ENCODE measurements at places on chromosomes 1 and 21.
A peak's percentile ranks its signal among the peaks of the same experiment; 100 is the strongest.

- DNase-seq, result no peak
Measured at GRCh38 chr1:237681210-237681609, 209.5 kb downstream of the ZP4 start.

DNA sequence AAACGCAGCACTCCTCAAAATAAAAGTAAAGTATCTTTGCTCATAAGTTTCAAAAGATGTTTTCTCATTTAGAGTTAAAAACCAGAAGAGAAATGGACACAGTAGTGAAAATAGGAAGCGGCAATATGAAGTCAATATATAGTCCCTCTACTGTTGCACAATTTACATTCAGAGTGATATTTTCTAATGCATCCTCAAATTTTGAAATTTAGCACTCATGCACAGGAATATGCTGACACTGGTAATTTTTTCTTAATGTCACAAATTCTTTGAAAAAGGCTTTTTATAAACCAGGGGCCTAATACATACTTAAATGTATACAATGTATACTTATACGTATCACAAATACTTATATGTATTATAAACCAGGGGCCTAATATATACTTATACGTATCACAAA, 19.5 kb downstream of the ST7L start:
- no peak for DNase-seq

- no peak for DNase-seq
Measured at GRCh38 chr1:7120863-7121621, 335.8 kb downstream of the CAMTA1 start.

DNA sequence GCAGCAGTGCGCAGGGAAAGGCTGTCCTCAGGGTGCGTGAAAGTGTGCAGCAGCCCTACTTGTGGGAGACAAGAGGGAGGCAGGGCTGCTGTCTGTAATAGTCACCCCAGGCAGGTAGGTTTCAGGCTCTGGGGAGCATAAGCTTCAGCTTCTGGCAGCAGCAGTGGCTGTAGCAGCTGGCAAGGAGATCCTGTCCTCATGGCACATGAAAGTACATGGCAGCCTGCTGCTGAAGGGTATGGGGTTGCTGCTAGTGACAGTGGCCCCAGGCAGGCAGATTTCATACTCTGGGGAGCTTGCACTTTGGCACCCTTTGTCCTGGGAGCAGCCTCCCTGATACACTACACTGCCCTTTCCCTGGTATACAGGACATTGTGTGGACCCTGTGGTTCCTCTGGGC, 26.3 kb downstream of the KIAA0319L start:
- DNase-seq, result no peak

GRCh38 chr1:208924928-208925327, 658.6 kb upstream of the CAMK1G start:
- no peak for DNase-seq

DNA sequence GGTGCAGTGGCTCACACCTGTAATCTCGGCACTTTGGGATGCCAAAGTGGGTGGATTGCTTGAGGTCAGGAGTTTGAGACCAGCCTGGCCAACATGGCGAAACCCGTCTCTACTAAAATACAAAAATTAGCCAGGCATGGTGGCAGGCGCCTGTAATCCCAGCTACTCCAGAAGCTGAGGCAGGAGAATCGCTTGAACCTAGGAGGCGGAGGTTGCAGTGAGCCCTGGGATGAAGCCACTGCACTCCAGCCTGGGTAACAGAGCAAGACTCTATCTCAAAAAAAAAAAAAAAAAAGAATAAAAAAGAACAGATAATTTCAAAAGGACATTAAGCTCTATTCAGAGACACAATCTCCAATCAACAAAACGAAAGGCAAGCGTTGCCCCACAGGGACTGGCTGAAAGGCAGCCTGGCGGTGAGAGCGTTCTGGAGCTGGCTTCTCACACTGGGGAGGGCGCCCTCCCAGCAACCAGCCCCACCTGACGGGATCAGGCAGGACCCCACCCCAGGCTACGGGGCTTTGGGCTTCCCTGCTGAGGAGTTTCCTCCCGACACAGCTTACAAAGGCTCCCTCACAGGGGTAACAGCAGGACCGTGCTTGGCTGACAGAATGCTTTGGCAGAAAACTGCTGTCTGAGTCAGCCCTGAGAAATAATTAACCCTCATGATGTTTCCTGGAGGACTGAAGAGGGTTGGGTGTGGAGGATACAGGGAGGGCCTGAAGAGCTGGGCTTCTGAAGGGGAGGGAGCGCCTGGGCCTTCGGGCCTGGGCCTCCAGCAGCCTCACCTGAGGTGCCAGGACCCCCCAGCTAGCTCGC, 31.1 kb upstream of the SRP9 start:
- DNase-seq, result peak; percentile 38

- no peak for DNase-seq
Measured at GRCh38 chr1:212917134-212917485, 33.2 kb upstream of the VASH2 start.

DNA sequence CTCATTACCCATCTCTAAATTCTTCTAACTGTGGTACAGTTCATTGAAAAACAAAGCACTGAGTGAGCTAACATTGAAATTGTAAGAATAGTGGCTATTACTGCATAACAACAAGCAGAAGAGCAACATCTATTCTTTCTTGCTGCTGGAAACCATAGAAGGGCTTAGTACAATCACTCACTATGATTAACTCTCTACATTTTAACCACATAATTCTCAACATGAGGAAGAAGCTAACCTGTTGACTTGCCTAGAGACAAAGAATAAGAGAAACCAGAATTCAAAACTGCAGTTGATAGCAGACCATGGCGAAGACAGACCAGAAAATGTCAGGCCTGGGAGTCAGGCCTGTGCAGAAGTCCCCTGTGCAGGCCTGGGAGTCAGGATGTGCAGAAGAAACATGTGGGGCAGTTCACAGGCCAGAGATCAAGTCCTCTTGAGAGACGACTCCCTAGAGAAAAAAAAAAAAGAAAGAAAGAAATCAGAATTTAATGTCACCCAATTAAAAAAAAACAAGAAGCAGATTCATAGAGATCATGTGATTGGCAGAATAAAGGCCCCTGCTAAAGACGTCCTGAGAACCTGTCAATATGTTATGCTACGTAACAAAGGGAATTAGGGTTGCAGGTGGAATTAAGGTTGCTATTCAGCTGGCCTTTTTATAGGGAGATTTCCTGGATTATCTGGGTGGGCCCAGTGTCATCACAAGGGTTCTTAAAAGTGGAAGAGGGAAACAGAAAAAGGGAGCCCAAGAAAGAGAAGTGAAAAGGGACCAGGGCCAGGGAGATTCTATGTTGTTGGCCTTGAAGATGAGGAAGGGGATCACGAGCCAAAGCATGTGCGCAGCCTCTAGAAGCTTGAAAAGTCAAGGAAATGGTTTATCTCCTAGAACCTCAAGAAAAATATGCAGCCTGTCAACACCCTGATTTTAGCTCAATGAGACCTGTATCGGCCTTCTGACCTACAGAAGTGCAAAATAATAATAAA, 94.9 kb downstream of the MRPL39 start:
- no peak for DNase-seq

DNA sequence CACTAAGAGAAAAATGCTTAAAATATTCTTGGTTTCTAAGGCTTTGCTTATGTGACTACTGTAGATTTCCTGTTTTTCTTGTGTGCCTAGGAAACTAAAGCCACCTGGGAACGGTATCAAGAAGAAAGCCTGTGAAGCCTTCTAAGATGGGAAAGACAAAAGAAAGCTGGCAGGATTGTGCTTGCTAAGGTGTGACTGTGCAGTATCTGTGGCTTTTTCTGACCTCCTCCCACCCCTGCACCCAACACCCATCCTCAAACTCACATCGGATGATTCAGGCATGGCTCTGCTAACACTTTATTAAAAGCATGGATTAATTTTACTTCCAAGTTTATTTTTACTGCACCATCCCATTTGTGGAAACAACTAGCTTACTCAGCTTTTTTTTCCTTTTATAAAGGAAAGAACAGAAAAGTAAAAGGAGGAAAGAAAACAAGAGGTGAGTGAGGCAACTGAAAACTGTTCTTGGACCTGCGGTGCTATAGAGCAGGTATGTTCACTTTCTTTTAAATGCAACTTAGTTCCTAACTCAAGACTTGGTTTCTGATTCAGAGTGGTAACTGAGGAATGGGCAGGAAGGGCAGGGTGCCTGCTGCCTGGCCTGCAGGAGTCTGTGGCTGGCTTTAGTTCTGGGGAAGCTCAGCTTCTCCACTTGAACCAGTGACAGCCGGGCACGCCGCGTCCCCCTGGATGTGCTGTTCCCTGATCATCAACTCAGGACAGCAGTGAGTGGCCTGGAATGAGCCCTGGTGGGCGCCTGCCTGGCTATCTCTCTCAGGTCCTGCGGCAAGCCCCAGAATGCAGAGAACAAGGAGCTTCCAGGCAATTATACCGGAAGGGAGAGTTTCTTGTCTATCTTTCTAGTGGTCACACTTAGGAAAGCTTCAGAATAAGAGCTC, at the start of gene GBP6:
Gene GBP6 (plus strand): TSS at position 422 of the 899 bp plus-strand sequence. CDS start 4,493 bp downstream, outside the sequence.
- no peak for DNase-seq

DNA sequence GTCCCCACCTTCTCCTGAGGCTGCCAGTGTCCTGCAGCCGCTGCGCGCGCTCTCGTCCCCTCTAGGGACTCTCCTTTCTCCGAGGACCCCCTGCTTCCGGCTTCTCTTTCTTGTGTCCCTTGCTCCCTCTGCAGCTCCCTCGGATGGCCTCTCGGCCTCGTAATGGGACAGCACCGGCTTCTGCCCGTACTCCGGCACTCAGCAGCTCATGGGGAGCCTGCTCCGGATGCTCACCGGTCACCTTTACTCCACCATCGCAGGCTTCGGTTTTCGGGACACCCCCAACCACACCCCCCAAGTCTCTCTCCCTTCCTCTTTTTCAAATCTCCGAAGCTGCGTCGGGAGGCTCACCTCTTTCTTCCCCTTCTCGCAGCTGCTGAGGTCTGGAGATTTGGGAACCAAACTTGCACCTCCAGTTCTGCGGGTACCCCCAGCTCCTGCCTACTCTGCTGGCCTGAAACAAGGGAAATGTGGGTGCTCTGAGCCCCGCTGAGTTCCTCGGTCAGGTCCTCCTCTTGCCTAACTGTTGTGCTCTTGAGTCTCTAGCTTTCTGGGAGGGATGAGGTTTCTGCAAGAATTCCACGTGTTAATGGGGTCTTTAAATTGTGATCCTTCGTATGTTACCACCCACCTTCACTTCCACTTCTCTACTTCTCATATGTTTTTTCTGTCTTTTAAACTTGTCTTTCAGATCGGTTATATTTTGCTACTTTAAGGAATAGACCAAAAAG, 930 bp downstream of the CDC14A start:
- DNase-seq, result no peak

- DNase-seq, result no peak
Measured at GRCh38 chr21:9838738-9839642, 682.4 kb upstream of the TPTE start.

GRCh38 chr1:211606914-211607753, 28.2 kb upstream of the SLC30A1 start:
- DNase-seq, result no peak

- no peak for DNase-seq
Measured at GRCh38 chr1:190578526-190578925, 100.9 kb upstream of the BRINP3 start.

DNA sequence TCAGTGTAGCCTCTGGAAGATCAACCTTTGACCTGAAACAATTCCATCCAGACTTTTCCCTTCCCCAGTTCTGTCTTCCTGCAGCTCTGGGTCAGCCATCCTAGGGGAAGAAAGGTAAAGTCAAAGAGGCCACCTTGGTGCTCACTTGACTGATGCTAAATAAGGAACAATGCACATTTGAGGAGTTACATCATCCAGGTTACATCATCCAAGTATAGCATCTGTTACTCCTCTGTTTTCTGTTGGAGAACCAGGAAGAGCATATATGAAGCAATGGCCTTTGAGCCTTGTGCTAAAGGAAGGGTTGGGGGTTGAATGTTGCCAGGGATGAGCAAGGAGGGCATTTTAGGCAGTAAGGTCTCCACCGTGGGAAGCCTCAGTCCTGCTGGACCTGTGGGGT, 3.1 kb upstream of the DSCAM start:
- no peak for DNase-seq

GRCh38 chr1:154878371-154879037, 8.4 kb upstream of the KCNN3 start:
- peak; percentile 42 for DNase-seq

- DNase-seq, result peak; percentile 60
Measured at GRCh38 chr1:183655562-183656075, 2.5 kb upstream of the APOBEC4 start.

DNA sequence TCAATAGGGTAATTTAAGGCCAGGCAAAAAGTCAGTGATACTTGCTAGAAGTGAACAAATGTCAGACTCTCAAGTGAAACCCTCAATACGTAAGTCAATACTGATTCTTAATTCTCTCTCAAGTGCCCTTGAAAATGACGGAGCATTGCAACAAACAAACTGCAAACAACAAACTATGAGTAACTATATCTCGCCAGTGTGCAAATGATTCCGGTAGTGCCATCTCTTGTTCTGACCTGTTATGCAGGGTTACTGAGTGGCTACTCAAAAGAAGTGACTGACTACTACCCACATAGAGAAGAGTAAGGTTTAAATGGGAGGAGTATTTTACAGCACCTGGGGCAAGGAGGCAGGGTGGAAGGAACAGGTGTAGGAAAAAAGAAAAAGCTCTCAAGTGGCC, 1.6 kb downstream of the SLC19A2 start:
- DNase-seq, result no peak

DNA sequence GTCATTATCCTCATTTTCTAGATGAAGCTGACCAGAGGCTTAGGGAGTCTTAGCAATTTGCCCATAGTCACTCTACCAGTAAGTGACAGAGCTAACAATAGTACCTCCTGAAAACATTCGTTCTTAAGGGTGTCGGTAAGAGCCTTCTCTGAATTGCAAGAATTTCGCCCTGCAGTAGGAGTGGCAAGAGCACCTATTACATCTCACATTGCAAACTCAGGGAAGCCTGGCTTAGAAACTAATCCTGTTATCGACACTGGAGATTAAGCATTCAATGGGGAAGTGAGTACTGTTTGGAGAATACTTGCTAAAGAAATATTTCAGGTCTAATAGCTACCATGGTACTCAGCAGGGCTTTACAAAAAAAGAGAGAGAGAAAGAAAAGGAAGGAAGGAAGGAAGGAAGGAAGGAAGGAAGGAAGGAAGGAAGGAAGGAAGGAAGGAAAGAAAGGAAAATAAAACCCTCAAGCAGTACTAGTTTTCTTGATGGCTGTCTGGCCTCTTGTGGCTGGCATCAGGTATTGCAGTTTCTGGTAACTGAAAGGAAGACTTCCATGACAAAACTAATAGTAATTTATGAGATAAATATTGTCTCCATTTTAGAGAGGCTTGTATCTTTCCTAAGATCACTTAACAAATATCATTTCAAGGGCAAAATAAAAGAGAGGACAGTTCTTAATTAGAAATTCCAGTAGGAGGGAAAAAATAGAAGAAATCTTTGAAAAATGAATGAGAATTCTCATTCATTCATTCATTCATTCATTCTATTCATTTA, 10.4 kb downstream of the C1orf226 start:
- DNase-seq, result peak; percentile 22
